ENCODE measurements at places on chromosomes 1 and 21.

DNA sequence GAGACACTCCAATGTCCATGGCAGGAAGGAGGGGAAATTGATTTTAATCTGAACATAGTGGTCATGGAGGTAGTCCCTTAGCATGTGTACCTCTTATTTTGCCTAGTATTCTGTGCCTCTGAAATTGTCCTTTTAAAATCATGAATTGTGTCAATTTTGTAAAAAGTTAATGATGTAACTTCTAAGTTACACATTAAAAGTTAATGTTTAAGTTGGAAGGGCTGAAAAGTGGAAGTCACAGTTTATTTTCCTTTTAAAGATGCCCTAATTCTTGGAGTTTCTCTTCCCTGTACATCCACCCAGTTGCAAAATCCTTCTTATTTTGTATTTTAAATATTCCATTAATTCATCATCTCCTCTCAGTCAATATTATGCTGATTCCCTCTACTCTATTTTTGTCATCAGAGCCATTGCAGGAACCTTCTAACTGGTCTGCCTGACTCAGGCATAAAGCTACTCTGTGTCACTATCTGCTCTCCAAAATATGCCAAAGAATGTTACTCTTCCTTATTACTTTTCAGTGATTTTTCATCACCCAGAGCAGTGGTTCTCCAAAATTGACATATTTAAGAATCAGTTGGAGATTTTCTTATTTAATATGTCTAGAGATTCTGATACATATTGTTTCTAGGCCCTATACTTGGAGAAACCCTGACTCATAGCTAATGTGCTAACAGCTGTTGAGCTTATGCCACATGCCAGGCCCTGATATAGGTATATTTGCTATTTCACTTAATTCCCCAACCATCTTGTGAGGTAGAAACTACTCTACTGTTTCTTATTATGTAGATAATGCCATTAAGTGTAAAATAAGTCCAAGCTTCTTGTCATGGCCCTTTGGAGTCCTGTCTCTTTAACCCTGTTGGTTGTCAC is 5.1 kb downstream of the HOOK1 start:
- no peak for DNase-seq

DNA sequence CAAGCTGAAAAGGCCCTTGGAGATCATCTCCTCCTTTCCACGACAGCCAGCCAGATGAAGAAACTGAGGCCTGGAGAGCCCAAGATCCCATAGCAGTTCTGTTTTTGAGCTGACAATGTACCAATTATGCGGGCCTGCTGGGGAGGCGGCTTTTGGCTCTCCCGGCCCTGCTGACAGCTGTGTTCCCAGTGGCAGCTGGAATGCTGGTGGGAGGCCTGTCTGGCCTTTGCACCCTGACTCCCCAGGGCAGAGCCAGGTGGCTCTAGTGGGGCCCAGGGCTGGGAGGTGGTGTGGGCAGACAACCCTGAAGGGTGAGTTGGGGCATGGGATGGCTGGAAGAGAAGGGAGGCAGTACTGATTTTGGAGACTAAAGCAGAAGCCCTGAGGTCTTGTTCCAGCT is 30.7 kb upstream of the WASF2 start:
- DNase-seq = no peak

DNA sequence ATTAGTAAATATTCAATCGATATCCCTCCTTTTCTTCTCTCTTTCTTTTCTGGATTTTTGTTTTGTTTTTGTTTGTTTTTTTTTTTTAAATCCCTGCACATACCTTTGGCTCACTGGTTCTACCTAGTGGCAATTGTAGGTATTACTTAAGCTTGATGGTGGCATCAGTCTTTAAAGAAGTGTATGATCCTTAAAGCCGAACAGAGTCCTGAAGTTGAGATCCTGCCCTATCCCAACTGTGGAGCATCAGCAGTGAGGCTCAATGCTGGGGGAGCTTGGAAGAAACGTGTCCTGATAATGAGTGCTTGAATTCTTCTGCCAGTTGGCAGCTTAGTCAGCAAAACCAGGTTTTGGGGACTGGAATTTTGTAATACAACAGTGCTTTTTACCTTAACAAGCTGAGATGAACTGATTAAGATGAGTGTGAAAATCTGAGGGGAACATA is 60.8 kb downstream of the FASLG start:
- DNase-seq = no peak

GRCh38 chr1:204370176-204370575 is 10.4 kb upstream of the PLEKHA6 start:
- no peak for DNase-seq

GRCh38 chr1:209873067-209873799 is 45.5 kb downstream of the UTP25 start:
- DNase-seq = no peak

GRCh38 chr1:179873438-179873851 is 4.2 kb downstream of the TOR1AIP2 start:
- no peak for DNase-seq

DNA sequence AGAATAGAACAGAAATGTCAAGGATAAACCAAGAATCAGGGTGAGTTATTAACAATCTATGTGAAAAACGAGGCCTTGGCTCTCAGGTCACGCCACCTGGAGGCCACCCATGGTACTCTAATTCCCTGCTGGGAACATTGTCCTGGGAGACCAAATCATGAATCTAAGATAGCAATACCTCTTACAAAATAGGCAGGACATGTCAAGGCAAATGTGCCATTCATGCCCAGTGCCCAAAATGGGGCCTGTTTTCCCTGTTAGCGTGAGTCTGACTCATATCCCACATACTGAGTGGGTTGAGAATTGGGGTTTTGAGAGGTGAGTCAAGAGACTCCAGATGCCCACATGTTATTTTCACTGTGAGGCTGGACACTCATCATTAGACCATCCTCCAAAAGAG is 380.8 kb downstream of the HHIPL2 start:
- peak; percentile 97 for DNase-seq

DNA sequence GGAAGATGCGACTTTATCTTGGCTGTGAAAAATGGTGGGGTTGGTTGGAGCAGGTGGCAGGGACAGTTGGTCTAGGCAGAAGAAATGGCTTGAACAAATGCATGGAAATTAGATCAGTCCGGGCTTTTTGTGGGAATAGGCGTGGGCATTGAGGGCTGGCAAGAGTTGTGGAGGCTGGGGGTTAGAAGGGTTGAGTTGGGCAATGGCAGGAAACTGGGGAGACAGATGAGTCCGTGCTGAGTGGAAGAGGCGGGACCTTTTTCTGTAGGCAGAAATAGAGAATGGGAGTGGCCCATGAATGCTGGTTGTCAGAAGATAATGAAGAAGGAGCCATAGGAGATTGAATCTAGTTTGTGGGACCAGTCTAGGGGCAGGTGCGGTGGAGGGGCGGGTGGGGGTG is 6.9 kb downstream of the PDPN start:
- DNase-seq = no peak

DNA sequence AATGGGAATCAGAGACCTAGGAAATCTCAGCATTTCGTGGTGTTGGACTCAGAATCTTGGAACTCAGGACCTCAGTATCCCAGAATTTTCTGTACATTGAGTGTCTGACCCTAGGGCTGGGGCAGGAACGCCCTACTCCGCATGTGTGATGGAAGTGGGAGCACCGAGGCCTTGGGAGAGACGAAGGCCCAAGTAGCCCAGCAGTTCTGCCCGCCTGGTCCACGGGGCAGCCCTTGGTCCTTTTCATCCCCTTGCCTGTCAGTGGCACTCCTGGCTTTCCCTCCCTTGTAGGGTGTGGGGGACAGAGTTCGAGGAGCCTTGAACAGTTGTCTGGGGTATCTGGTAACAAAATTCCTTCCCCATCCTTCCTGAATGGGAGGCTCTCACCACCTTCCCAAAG is 10.2 kb downstream of the A3GALT2 start:
- DNase-seq = no peak

DNA sequence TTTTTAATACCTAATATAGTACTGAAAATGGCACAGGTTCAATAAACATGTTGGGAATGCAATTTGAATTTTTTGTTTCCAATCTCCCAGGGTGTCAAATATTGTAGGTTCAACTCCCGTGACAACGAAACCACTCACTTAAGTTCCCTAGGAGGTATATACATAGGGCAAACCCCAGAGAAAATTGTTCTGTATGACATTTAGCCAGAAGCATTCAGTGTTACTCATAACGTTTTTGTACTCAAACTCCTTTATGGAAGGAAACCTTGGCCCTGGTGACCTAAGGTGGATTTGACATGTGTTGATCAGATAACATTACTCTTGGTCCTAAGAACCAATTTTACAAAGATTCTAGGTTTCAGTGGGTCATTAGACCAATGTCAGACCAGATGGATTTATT is 110.6 kb downstream of the USP25 start:
- no peak for DNase-seq

- DNase-seq = no peak
Measured at GRCh38 chr1:30106125-30106524, 617.3 kb downstream of the MATN1 start.

- peak; percentile 47 for DNase-seq
Measured at GRCh38 chr1:154324669-154325582, at the start of gene ATP8B2. Gene ATP8B2 (plus strand): TSS chr1:154325525. CDS start chr1:154328142, 2,617 bp downstream.

GRCh38 chr21:36783612-36784374 is 84.9 kb downstream of the SIM2 start:
- no peak for DNase-seq

- DNase-seq = no peak
Measured at GRCh38 chr1:159686599-159687299, 27.6 kb downstream of the CRP start.

- DNase-seq = no peak
Measured at GRCh38 chr21:33644383-33645074, 2.2 kb downstream of the ITSN1 start.

DNA sequence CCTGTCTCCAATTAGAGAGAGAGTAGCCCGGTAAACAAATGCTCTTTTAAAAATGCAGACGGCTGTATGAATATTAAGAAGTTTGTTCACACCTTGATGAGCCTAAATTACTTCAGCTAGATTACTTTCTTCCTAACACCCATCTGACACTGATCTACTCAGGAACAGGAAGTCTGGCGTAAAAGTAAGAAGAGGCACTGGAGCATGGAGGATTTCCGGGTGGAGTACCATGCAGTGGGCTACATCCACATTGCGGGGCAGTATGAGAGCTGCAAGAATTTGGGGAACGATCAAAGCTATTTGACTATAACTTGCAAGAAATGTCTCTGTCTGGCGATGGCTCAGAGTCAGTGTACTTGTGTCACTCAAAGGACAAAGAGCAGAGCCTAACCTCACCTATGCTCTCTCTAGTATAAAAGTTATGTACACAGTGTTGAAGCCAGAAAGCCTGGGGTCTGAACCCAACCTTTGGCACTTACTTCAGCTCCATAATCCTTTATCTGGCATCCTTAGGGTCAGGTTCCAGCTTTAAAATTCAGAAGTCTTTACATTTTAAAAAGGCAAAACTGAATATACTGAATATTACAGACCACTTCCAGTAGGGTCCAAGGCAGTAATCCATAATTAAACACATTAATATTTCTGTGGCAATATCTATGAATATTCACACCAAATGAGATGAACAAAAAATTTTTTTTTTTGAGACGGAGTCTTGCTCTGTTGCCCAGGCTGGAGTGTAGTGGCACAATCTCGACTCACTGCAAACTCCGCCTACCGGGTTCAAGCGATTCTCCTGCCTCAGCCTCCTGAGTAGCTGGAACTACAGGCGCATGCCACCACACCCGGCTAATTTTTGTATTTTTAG is 7.9 kb upstream of the GNPAT start:
- DNase-seq = no peak

- DNase-seq = no peak
Measured at GRCh38 chr1:197921235-197922069, 4.3 kb downstream of the LHX9 start.

DNA sequence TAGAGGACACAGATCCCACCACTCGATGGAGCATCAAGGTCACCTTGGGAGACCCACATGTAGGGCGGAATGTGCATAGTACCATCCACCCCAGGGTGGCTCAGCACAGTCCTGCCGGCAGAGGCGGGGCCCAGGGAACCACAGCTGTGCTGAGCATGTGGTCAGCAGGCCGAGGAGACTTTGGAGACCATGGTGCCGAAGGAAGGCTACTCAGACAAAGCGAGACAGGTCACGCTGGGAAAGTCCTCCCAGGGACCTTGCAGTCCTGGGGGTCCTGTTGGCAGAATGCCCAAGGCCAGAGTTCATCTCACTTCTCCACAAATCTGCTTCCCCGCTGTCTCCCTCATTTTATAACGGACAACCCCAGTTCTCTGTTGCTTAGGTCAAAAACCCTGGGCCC is 22.5 kb downstream of the WNT3A start:
- no peak for DNase-seq

DNA sequence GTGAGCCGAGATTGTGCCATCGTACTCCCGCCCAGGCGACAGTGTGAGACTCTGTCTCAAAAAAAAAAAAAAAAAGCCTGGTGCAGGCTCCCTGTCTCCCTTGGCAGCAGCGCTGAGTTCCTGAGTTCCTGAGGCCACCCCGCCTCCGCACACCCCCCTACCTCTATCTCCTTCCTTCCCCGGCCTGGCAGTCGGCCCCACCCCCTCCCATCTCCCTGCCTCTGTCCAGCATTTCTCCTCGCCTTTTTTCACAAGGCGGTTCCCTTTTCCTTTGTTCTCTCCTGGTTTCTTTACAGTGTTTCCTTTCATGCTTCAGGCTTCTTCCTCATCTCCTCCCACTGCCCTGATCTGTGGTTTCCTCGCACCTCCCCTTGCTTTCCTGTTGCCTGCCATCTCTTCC is 2.7 kb downstream of the RORC start:
- no peak for DNase-seq

- DNase-seq = no peak
Measured at GRCh38 chr1:159946242-159947187, 1.1 kb upstream of the IGSF9 start.

DNA sequence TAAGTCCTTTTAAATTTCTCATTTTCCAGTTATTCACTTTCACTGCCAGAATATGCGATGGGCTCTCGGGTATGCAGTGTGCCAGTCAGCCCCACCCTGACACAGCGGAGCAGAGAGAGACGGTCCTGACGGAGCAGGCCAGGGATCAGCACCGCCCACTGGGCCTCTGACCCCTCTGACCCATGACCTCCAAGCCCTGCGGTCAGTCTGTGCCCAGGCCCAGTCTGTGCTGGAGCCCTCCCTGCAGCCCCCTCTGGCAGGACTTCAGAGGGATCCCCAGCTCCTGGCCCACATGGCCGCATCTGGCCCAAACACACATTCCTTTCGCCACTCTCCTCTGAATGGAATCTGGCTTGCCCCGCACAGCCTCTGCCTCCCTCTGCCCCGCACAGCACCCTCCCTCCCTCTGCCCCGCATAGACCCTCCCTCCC is 43.4 kb upstream of the COL6A2 start:
- DNase-seq = no peak

GRCh38 chr1:31681415-31681814 is 22.4 kb downstream of the COL16A1 start:
- DNase-seq = no peak
